ENCODE measurements at places on chromosomes 1 and 21.

DNA sequence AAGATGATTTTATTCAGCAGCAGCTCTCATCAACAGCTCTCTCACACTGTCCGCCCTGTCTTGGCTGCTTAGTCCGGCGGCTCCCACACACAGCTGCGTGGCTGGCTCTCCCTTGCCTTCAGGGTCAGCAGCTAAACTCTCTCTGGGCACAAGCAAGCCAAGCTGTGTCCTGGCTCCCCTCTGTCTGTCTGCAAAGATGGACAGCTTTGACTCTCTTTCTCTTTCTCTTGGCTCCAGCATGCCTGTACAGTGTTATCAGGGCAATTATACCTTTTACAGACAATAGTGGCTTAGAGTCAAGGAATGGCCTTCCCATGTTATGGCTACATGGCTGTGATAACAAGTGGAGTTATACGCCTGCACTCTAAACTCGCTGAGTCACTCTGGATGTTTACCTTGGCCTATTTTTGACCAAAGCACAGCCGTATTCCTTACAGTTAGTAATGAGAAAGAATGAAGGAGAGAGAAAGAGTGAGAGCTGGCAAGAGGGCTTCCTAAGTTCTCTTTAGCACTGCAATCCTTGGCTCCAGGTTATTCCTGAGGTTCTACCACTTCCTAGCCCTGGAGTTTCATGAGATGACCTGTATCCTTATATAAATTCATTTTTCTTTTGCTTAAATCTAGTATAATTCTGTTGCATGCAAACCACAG is 59.9 kb upstream of the ZSWIM5 start:
- DNase-seq, result no peak

- DNase-seq, result no peak
Measured at GRCh38 chr1:165452336-165453130, 7.6 kb upstream of the RXRG start.

DNA sequence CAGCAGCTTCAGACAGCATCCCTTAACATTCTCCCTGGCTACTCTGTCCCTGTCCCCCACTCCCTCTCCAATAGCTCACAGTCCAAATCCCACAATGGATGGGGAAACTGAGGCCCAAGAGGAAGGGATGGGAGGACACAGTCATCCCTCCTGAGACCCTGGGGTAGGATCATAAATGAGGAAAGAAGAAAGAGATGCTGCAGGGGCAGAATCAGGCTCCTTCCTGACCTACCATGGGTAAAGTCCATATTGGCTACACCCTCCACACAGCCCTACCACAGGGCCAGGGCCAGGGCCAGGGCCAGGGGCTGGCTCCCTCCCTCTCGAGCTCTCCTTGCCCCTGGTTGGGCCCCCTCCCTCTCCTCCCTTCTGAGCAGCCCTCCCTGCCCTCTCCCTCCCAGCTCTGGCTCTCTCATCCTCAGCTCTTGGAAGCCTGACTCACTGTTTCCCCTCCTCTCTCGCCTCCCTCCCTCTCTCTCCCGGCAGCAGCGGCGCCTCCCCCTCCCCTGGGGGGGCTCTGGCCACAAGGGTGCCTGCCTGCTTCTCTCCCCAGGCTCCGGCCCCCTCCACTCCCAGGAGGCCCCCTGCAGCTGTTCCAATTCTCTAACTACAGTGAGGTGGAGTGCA is 4.9 kb downstream of the AHDC1 start:
- peak; percentile 22 for DNase-seq

- no peak for DNase-seq
Measured at GRCh38 chr1:171081763-171082201, 8.9 kb upstream of the FMO3 start.

DNA sequence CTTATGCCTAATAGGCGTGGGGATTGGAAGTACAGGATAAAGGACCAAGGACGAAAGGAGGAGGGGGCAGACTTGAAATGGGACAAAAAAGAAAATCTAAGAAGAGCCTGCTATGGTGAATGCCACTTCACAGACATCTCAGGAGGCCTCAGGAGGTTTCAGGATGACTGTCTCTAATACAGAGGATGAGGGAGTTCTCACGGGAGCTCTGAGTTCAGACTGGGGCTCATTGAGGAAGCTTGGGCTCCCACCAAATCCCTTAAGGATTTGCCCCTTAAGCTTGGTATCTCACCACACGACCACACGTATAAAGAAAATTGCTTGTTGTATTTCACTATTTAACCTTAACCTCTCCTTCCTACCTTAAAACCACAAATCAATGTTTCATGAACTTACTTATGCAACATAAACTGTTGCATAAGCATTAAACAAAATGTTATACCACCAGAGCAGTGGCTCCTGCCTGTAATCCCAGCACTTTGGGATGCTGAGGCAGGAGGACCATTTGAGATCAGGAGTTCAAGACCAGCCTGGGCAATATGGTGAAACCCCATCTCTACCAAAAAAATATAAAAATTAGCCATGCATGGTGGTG is 12.4 kb downstream of the SLC30A1 start:
- no peak for DNase-seq

DNA sequence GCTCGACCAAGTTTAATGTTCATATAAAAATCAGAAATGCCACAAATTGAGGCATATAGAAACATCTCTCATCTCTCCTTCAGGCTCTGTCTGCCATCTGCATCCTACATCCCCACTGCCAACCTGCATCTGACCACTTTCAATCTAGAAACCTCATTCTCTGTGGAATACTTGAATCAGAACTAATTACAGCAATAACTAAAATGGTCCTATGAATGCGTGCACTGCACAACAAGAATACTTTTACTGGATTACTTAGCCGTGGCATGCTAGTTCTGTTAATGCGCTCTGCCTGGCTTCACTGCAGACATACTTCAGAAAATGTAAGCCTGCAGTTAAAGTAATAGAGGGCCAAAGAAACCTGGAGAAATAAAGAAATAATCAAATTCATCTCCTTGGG is 89.8 kb upstream of the NR5A2 start:
- no peak for DNase-seq

- no peak for DNase-seq
Measured at GRCh38 chr1:155974208-155975115, 3.9 kb downstream of the ARHGEF2 start.

GRCh38 chr1:230276401-230276800 is 149.7 kb downstream of the PGBD5 start:
- DNase-seq, result no peak

DNA sequence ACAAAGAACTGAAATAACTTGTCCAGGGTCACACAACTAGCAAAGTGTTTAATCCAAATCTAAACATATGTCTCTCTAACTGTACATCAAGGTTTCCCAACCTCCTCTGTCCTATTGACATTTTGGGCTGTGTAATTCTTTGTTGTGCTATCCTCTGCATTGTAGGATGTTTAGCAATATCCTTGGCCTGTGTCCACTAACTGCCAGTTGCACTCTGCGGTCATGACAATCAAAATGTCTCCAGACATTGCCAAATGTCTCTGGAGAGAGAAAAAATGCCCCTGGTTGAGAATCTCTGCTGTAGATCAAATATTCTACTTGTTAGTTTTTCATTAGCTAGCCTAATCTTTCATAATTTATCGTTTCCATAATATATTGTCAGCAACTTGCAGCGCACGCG is 353.4 kb upstream of the NEGR1 start:
- DNase-seq, result no peak

DNA sequence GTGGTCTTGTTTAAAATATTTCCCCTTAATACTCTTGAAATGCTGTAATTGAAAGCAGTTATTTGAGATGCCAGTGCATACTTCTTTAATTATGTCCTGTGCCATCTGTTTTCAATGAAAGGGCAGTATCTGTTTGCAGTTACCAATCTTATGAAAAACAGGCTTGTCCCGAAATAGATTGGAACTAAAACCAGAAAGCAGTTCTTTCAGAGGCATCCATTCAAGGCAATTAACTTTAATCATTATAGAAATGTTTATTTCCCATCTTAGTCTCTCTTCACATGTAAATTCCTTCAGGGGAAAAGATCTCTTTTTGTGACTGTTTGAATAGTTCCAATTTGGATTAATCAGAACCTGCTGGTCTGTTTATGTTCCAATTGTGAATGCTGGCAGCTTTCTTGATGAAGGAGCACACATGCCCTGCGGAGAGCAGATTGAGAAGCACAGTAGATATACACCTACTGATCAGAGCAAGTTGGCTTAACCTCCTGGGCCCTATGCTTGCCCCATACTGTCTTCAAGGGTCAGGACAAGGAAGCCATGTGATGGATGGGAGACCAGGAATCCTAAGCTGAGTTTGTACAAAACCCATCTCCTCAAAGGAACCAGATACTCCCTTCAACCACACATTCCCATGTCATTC is 41.6 kb upstream of the MROH9 start:
- no peak for DNase-seq

DNA sequence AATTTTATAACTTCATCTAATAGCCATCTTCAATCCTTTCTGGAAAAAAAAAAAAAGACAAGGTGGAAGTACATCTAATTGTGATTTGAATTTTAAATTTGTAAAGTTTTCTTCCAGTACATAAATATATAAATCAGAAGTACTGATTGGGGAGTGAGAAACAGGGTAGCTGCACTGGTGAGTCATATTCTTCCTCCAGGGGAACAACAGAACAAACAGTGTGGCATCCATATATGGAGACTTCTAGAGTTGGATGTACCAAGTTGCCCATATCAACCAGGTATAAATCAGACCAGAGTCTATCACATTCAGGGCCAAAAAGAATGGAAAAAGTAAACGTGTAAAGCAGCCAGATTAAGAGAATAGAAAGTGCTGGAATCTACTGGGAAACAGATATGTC is 66.0 kb upstream of the NRIP1 start:
- no peak for DNase-seq

DNA sequence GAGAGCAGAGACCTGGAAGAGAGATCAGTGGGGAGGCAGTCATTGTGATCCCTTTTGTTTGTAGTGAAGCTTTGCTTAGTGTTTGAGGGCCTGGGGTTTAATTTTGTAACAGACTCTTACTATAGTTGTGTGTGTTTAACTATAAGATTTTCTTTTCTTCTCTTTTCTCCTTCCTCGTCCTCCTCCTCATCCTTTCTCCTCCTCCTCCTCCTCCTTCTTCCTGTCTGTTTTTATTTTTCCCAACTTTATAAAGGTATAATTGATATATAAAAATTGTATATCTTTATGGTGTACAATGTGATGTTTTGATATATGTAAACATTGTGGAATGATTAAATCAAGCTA is 71.2 kb upstream of the MACF1 start:
- no peak for DNase-seq

DNA sequence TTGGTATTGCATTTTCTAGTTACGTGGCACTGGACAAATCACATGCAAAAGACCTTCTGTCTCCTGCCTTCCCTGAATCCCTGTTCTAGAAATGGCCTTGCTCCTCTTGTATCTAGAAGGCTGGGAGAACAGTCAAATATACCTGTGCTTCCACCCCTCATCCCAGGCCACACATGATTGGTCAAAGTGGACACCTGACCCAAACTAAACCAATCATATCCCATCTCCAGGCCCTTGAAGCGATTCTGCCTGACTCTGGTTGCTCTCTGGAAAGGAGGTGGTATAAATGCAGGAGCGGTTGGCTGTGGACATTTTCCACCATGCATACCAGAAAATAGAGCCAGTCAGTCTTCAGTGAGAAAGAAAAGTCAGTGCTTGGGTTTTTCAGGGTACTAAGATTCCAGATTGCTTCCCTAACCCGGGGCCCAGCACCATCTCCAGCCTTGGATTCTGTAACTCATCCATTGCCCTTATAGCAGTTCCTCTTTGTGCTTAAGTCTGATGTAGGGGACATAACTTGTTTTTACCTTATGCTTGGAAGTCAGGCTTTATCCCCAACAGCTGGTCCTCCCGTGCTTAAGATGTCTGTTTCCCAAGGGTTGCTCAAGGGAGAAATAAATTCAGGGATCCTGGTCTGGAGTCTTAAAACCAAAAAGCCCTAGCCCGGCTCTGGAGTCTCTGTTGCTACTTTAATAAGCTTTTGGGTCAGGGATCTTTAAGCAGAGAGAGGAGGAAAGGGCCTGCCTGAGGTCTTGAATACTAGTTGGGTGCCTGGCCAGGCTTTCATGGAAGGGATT is 7.7 kb upstream of the PHC2 start:
- DNase-seq, result no peak

GRCh38 chr1:25867210-25867991 is 8.1 kb downstream of the PAQR7 start:
- no peak for DNase-seq

DNA sequence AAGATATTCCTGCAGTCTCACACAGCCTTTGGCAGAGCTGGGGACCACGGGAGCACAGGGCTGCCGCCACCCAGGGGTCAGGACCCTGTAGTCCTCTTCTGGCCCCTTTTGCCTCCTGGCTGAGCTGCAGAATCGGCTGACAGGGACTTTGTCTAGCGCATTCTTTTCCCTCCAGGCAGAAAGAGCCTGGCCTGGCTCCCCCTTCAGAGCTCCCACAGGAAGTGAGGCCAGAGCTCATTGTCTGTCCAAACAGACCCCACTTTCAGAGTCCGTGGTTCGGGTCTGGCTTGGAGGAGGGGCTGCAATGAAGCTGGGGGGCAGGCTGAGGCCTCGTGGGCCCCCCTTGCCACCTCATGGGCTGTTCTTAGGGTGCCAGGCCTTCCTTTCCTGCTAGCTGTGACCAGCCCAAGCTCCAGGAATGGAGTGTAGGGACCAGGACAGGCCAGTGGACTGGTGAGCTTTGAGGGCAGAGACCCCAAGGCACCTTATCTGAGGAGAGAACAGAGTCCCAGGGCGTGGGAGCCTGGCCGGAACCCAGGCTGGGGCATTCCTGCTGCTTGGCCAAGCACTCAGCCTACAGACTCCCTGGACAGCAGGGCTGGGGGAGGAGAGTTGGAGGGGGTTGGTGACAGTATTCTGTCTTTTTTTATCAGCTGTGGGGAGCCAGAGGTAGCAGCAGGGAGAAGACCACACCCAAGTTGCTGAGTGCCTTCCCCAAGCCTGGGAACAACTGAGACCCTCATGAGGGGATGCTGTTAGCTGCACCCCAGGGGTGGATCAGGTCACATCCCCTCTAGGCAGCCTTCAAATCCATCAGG is 4.7 kb downstream of the CELSR2 start:
- no peak for DNase-seq

DNA sequence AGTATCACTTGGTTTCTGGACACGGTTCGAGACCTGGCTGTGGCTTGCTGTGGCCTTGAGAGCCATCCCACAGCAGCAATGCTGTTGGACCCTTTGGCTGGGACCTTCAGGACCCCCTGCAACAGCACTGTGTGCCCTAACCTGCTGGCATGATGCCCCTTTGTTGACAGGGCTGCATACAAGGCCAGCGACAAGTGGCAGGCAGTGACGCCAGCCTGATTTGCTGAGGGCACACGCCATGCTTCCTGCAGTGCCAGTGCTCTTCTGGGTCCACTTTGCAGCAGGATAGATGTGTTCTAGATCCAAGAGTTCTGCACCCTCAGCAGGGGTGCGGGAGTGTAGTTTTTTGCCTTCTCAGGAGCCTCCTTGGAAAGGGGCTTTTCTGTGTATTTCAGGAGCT is 32.8 kb downstream of the COQ8A start:
- no peak for DNase-seq
